Activated naive CD4-positive, alpha-beta T cell treated with anti-CD3 and anti-CD28 coated beads, Interleukin-2, amount 50 U/mL, for 72 hours (primary cell): ENCODE measurements at places on chromosomes 5 and 9. TPM values are rescaled to one million over a fixed set of nuclear protein-coding genes. Genes with fewer than 3 reads are reported as not detected.

Gene RAB3C
- not detected for total RNA-seq

Gene NEUROG1
- total RNA-seq, result not detected

Gene HTR4
- total RNA-seq, result not detected

Gene SHISAL2B
- not detected for total RNA-seq

Gene TEK
- not detected for total RNA-seq

Gene PCDHB11
- not detected for total RNA-seq

- no peak for DNase-seq
Measured at GRCh38 chr5:32767948-32768467, 56.9 kb downstream of the NPR3 start.

DNA sequence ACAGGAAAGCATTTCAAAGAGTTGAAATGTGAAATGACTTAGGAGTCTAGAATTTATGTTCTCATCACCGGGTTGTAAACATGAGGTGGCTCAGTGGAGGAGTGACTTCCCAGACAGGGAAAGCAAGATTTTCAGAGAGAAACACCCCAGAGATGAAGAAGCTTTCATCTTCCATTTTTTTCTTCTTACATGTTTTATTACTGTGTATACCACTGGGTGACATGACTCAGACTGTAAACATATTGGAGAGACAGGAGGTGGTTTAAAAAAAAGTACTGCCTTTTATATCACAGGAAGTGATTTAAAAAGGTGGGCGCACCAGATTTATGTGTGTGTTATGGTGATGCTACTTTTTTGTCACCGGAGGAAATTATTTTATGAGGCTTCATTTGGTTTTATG, 209.1 kb upstream of the TUT7 start:
- DNase-seq, result no peak

DNA sequence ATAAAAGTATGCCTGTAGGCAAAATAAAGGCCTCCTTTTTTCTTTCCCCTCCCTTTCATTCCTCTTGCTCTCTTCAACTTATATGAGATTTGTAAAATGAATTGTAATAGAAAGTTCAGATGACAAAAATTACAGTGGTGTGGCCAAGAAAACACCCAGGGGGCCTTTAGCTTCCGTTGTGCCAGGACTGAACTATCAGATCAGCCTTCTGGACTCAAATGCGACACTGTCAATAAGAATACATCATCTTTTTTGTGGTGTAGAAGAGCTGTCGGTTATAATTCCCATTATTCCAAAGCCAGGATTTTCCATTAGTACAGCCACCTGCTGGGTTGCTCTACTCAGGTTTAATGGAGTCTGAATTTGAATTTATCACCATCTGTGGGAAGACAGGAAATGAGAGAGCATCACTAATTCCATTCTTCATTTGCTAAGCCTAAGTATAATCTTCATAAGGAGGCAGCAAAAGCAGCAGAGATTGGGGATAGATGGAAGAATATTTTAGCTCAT, 443.4 kb downstream of the ANXA1 start:
- DNase-seq, result no peak

- no peak for DNase-seq
Measured at GRCh38 chr9:92645041-92645440, 24.9 kb downstream of the IPPK start.

DNA sequence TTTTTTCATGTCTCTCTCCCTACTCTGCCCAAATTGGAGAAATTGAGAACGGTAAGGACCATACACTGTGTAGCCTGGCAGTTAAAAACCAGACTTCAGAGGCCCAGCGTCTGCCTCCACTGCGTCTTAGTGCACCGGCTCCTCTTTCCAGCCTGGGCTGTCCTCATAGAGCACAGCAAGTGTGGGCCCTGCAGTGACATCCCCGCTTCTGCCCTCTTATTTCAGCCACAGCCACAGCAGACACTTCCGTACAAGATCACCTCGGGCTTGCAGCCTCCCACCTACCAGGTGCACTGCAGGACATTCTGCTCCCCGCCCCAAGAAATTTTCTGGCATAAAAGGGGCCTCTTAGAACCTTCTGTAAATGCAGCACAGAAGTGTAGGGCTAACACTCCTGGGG, 21.4 kb upstream of the SMIM23 start:
- no peak for DNase-seq

GRCh38 chr5:169511708-169512107, 71.9 kb upstream of the SPDL1 start:
- no peak for DNase-seq

DNA sequence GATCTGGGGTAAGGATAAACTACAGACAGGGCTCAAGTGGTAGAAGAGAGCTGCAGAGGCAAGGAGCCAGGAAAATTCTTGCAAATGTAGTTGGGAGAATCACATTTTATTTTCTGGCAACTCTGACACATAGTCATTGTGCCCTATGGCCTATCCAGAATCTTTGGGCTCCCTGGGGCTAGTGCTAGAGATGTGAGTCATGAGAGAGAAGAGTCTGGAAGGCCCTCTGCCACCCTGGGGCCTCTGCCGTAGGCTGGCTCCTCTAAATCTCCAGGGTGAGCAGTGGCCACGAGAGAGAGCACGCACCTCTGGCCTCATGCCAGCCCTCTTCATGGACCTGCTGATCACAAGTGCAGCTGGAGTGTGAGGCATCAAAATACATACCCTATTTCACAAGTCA, 74.3 kb upstream of the SSBP2 start:
- no peak for DNase-seq

DNA sequence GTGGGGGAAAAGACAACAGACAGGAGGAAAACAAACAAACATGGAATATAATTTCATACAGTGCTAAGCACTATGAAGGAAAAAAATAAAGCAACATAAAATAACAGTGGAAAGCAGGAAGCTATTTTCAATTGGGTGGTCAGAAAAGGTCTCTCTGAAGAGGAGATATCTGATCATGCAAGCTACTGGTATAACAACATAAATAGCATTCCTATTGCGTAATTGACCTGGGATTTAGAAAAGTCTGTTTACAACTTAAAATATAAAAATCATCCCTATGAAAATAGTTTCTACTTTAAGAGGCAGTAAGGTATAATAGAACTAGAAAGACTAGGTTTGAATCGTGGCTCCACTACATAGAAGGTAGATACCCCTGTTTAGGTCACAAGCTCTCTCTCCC, 61.4 kb downstream of the FBXW11 start:
- no peak for DNase-seq

DNA sequence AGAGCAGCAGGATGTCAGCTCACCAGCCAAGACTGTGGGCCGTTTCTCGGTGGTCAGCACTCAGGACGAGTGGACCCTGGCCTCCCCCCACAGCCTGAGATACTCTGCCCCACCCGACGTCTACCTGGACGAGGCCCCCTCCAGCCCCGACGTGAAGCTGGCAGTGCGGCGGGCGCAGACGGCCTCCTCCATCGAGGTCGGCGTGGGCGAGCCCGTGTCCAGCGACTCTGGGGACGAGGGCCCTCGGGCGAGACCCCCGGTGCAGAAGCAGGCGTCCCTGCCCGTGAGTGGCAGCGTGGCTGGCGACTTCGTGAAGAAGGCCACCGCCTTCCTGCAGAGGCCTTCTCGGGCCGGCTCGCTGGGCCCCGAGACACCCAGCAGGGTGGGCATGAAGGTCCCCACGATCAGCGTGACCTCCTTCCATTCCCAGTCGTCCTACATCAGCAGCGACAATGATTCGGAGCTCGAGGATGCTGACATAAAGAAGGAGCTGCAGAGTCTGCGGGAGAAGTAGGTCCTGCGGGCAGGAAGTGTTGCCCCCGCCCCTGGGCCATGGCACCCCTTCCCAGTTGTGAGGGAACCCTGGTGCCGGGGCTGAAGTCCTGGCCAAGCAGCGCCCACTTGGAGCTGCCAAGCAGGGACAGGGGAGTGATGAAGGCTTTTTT, 108.9 kb downstream of the WNK2 start:
- DNase-seq, result no peak

DNA sequence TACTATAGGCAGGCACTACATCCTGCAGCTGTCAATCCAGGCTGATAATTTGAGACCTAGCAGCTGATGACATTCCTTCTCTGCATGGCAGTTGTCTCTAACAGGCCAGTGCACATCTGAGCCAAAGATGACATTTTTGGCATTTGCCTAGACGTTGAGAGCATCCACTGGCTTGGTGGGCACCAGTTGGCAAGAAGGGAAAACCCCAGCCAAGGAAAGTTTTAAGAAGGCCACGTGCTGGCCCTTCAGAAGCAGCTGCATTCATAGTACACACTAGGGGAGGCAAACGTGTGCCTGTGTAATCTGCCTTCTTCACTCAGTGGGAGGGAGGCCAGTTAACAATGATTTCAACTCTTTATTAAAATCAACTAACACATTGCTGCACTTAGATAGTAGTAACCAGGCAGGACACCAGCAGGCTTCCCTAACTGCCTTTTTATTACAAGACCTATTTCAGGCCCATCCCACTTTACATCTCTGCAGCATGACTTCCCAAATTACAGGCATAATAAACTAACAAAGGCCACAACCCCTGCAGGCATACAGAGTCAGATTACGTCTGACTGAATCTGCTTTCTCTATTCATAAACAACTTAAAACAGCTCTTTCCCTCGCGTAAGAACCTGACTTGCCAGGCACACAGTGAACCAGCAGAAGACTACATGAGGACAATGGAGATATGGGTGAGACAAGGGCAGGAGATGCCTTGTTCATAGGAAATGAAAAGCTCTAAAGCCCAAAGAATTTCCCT, 576.3 kb downstream of the PDE4D start:
- no peak for DNase-seq

DNA sequence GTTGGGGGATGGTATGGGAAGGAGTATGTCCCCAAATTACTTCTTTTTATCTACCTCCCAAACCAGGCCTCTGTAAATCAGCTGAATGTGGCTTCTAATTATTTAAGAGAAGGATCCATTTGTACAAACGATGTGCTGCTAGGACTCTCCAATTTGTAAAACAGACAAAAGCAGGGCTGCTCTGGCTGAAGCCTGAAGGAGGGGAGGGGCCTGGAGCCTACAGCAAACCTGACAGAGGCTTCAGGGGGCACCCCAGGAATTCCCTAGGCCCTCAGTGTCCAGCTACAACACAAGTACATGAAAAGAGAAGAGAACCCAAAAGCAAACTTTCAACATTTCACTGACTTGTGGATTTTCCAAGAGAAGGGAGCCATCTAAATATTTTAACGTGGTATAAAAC, 939.4 kb upstream of the DMAC1 start:
- no peak for DNase-seq

DNA sequence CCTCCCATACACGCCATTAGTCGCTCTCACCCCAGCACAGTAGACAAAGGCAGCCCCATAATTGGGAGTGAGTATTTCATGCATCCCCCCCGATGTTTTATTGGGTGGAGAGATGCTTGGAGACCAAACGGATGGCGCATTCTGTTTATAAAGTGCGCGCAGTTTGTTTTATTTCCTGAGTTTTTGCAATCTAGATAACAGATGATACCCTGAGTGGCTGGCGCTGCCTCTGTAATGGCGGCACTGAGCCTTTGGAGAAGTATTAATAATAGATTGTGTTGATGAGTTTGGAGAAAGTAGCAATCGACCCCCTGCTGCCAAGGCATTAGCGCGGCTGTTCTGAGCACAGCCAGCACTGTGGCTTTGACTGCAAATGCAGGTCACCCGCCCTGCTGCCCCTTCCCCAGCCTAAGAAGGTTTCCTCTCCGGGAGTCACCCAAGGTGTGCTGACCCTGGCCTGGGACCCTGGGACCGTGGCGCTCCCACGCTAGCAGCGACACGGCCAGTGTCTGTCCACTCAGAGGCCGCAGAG, 74.3 kb downstream of the LMX1B start:
- DNase-seq, result no peak

DNA sequence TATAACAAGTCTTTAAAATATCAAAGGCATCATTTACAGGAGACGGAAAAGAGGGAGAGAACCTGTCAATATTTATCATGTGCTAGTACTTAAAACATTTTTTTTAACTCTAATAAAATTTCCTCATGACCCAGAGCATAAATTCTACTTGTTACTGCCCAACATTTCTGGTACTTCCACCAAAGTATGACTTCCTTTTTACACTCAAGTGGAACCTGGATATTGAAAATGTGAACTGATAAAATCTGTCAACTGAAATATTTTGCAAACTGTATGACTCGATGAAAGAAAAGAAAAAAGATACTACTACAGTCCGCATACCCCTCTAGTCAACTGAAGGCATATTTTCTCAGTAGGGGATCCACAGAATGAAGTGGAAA, 37.1 kb downstream of the FAM13B start:
- DNase-seq, result no peak

DNA sequence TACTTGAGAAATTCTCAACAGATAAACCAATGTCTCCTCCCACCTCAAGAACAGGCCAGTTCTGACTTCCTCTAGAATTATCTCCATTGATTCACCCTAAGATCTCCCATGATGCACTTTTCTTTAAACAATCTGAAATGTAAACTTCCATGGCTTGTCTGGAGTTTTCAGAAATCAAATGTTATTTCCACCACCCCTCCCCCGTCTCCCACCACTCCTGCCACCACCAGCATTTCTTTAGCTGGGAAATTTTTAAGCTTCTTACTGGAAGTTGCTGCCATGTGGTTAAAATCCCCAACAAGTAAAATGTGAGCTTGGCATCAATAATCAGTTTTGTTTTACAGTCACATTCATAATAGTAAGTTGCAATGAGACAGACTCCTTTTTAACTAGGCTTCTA, 32.8 kb upstream of the BASP1 start:
- no peak for DNase-seq

DNA sequence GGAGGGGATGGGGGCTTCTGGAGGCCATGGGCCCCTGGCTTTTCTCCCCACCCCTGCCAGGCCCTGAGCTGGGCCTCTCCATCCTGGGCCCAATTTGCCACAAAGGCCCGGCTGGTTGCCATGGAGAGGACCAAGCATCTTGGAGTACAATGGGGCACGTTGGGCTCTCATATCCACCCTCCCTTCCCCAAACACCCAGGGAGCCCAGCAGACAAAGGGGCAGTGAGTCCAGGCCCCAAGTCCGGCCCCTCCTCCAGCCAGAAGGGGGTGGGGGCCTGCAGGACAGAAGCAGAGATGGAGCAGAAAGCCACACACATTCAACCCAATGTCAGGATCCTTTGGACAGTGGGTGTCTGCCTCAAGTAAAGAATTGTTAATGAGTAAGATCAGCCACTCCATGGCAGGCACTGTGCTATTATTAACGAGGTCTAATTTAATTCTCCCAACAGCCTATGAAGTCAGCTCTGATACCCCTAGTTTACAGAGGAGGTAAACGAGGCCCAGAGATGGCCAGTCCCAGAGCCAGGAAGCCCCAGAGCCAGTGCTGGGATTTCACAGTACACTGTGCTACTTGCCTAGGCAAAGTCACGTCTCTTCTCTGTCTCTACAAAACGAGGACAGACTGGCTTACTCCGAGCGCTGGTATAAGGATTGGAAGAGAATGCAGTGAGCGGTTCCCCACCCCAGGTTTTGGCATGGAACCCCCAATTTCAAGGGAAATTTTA, 2.3 kb downstream of the CRB2 start:
- no peak for DNase-seq

GRCh38 chr5:58849921-58850667, 267.2 kb downstream of the RAB3C start:
- DNase-seq, result no peak

- DNase-seq, result no peak
Measured at GRCh38 chr5:132774896-132775295, 2.1 kb downstream of the SEPTIN8 start.

DNA sequence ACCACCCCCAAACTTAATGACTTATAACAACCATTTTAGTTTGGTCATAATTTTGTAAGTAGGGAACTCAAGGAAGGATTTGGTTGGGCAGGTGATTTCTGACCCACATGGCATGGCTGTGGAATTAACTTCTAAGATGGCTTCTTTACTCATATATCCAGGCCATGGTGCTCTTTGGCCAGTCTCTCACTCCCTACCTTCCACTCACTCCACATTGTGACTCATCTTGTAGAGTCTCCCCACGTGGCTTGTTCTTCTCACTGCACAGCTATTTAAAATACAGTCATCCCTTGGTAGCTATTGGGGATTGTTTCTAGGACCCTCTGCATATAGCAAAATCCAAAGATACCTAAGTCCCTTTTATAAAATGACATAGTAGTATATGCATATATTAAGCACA, 76.6 kb upstream of the MAST4 start:
- no peak for DNase-seq
